ENCODE measurements at places on chromosomes 7 and 10.

DNA sequence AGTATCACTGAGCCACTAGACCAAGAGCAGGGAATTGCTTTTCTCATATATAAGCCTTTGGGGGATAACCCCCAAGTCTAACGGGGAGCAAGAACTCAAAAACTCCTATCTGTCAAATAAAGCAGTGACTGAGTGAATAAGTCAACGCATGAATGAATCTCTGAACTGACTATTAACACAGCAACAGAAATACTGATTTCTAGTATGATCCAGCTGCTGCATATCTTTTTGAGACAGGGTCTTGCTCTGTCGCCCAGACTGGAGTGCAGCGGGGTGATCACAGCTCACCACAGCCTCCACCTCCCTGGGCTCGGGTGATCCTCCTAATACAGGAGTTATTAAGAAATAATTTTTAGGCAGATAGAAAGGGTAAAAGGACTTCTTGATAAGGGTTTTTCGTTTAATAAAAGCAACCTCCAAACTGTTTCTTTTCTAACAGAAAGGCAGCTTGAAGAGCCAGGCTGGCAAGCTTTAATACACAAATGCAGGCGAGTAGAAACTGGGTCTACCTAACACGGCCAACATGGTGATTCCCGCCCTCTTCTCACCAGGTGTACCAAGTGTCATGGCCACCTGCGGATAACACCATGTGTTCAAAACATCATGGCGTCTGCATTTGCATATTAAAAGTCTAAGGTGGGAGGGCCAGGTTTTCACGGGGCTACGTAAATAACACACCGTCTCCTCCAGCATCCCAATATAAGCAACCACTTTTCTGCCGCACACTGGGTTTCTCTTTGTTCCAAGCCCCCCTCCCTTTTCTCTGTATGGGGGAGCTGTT, 631.9 kb downstream of the PARD3 start:
- no peak for DNase-seq

DNA sequence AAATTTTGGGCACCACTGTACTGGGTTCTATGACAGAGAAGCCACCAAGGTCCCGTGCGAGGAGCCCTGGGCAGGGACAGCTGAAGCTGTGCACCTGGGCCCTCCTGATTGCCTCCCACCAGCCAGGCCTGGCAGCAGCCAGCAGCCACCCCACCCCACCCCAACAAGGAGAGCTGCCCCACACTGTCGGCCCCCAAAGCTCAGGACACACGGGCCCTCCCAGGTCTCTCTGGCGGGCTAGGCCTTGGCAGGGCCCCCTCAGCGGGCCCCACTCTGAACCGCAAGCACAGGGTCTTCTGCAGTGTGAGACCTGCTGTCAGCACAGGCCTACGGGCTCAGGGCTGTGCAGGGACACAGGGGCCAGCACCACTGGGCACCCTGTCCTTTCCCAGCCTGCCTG, 5.5 kb downstream of the GPR146 start:
- no peak for DNase-seq

- DNase-seq = peak; percentile 69
Measured at GRCh38 chr10:98170249-98171117, 36.0 kb downstream of the R3HCC1L start.

GRCh38 chr7:1246160-1246870, 13.6 kb downstream of the UNCX start:
- no peak for DNase-seq

DNA sequence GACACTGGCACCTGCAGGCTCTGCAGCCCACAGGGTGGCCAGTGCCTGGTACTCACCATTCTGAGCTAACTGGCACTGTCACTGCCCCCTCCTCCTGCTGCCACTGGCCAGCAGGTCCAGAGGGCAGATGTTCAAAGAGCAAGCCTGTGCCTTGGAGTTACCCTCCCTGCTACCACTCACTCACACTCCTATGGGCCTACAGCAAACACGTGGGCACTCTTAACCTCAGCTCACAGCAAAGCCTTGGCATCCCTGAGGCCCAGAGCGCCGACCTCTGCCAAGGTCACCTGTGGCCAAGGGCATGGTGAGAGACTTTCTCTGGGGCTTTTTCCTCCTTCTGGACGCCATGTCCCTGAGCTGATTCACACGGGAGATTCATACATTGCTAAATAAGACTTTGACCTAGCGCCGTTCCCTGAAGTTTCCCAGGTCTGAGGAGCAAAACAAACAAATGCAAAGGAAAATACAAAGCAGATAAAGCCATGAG, 270.0 kb upstream of the PPP2R2D start:
- no peak for DNase-seq

DNA sequence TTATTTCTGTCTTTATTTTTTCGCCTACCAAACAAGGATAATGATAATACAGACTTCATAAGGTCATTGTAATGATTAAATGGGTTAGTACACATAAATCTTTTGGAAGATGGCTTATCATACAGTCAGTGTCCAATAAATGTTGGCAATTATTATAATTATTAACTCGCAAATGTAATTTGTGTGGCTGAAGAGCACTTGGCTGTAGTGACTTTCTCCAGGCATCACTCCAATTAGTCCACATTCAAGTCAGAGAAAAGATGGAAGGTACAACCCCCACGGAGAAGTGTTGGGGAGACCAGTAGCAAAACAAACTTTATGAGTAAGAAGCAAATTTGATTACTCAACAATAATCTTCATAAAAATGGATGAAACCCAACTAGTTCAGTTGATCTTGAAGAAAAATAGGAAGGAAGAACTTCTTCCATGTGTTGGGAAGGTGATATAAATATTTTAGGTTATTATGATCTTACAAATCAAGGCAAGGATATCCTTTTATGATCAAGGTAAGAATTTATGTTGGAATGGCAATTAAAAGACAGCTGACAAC, 5.1 kb downstream of the AOAH start:
- no peak for DNase-seq

GRCh38 chr7:100957832-100958421, 8.6 kb downstream of the MUC3A start:
- DNase-seq = peak; percentile 23

DNA sequence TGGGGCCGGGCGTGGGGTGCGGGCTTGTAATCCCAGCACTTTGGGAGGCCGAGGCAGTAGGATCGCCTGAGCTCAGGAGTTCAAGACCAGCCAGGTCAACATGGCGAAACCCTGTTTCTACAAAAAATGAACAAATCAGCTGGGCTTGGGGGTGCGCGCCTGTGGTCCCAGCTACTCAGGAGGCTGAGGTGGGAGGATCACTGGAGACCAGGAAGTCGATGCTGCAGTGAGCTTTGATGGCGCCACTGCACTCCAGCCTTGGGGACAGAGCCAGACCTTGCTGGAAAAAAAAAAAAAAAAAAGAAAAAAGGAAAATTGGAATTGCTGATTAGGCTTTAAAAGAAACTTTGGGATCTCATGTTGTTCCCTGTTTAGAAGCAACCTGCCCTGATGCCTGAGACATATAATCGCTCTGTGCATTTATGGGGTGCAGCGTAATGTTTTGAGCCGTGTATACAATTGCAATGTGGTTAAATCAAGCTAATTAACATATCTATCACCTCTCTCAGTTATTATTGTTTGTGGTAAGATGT, 851 bp downstream of the AKR1E2 start:
- DNase-seq = no peak

GRCh38 chr7:14691597-14692203, 210.9 kb downstream of the DGKB start:
- DNase-seq = peak; percentile 23

- peak; percentile 47 for DNase-seq
Measured at GRCh38 chr7:72805526-72806494, 22.2 kb downstream of the TYW1B start.

DNA sequence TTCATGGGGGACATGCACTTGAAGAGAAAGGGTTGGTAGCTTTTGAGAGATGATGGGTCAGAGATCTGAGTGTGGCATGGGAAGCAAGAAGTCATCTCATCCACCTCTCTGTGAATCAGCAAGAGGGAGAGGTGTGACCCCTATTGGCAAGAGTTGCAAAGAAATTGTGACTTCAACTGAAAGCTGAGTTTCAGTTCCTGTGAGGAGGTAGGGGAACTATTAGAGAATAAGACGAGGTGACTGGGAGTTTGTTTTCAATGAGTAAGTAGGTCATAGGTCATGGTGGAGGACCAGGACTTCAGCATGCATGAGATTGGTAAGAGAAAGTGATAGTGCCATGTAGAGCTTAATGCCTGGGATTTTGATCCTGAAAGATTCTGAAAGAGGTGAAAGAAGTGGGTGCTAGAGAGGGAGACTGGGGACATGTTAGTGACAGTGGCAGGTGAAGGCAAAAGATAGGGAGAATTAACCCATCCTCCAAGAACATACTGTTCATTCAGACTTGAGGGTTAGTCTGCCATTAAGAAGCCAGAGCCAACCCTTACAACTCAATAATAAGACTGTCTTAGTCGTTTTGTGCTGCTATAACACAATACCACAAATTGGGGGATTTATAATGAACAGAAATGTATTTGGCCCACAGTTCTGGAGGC, 75.5 kb upstream of the CAPZA2 start:
- DNase-seq = peak; percentile 69

- peak; percentile 21 for DNase-seq
Measured at GRCh38 chr10:96878057-96878456, 46.0 kb downstream of the LCOR start.

DNA sequence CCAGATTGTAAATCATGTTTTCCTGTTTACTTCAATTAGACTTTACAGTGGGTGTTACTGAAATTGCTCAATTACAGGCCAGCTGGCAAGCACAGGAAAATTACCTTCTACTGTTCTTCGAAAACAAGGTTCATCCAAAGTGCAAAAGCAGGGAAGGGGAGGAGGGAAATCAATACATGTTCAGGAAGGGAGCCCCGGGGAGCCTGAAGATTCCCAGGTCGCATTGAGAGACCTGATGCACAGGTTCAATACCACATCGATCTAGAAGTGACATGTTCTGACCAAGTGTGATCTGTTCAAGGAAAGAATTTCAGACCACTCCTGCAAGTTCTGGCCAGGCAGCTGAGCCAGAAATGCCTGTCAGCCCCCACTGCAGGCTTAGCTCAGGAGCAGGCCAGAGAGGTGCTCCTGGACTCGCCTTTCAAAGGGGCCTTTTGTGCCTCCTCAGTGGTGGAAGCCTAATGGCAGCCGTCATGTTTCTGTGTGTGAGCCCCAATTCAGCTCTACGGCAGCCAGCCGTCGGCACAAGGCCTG, 35.9 kb downstream of the FAM53B start:
- DNase-seq = no peak

- no peak for DNase-seq
Measured at GRCh38 chr10:58740620-58741369, 228.1 kb downstream of the BICC1 start.

DNA sequence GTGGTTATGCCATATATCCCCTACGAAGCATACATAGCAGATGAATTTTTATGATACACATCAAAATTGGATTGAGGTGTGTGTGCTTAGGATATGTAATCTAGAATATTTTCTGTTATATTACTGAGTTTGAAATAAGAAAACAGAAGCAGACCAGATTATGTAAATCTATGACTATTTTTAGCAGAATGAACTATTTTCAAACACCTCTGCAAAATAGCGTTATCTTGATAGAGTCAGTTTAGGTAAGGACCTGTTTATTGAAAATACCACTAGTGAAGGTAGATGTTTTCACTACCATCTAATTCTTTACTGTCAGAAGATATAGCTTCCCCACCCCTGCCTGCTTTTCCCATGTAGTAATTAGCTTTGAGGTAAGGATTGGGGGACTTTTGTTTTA, 9.1 kb downstream of the LANCL2 start:
- DNase-seq = no peak

DNA sequence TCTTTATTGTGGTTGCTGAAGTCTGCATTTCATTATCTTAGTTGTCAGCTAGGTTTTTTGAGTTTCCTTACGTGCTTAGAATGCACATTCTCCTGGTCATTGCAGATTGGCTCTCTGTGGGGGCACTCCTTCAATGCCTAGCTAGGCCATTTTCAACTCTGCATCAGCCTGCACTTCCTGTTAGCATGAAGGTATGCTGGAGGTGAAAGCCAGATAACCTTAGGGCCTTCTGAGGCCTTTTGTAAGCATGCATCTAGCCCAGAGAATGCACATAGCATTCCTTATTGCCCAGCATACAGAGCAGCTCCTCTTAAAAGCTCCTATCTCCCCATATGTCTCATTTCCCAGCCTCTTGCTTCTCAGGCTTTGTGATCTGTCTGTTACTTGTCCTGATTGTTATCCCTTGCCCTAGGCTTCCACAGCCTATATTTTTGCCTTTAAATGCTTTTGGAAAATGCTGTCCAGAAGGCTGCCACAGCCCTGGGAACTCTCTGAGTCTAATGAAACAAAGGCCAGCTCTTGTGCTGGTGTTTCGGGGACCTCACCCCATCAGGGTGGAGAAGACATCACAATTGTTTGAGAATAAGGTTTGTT, 108.1 kb upstream of the IGFBP3 start:
- no peak for DNase-seq
